Spleen (tissue), 13 donors: ENCODE measurements at places on chromosomes 7 and 10. TPM values are rescaled to one million over a fixed set of nuclear protein-coding genes. Genes with fewer than 3 reads are reported as not detected.

Gene SHLD2
- 16.2 TPM for total RNA-seq

Gene FOXI2
- total RNA-seq: 1.2 TPM

Gene COL17A1
- 1.1 TPM for total RNA-seq

Gene SFTPA1
- not detected for total RNA-seq

Gene NEURL1
- 2.2 TPM for total RNA-seq

Gene NIPSNAP2
- total RNA-seq: 37.1 TPM

Gene ZNF488
- total RNA-seq: not detected

Gene FAM25G
- not detected for total RNA-seq

Gene C7orf33
- total RNA-seq: not detected

Gene SOSTDC1
- total RNA-seq: not detected

Gene STK31
- total RNA-seq: 0.85 TPM

Gene PRPS1L1
- total RNA-seq: not detected

Gene TRIM50
- not detected for total RNA-seq

Gene SEMA3E
- not detected for total RNA-seq

Gene CCL24
- total RNA-seq: 198 TPM

Gene OR6V1
- not detected for total RNA-seq

Gene DRGX
- total RNA-seq: not detected

Gene VIPR2
- 0.61 TPM for total RNA-seq

Gene TUBB8
- not detected for total RNA-seq

Gene CHST15
- 133 TPM for total RNA-seq

Gene KIN
- total RNA-seq: 11.0 TPM

Gene CHAT
- not detected for total RNA-seq

Gene RBM17
- 113 TPM for total RNA-seq

Gene IDI2
- not detected for total RNA-seq

Gene TBC1D12
- 18.1 TPM for total RNA-seq

Gene ARHGEF5
- total RNA-seq: 10.3 TPM

Gene CPA5
- not detected for total RNA-seq

Gene SMURF1
- 19.8 TPM for total RNA-seq

Gene C10orf95
- total RNA-seq: not detected

Gene PLPP4
- total RNA-seq: not detected

Gene CHN2
- total RNA-seq: 52.0 TPM
